Chondrocyte (in vitro differentiated cells): ENCODE measurements at places on chromosomes 13 and 19. TPM values are rescaled to one million over a fixed set of nuclear protein-coding genes. Genes with fewer than 3 reads are reported as not detected.

The TNFRSF19 gene
- 1.2 to 1.7 TPM (median 1.3 TPM) in 3 replicates for total RNA-seq

DNA sequence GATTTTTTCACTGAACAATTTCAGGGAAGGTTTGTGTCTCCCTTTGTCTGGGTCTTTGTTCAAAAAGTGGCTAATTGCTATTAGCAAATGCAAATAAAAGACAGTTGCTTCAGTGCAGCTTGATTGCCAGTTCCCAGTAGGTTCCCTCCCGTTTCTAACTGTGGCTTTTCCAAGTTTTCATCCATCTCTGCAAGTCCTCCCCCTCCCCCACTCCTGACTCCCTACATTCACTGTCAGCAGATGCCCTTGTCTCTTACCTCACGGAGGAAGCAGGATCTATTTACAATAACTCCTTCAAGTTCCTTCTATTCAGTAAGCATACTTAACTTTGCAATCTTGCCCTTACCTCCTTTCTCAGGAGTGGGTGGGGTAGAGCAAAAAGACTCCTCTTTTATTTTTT, 55.4 kb upstream of the SCEL start:
- no peak overlapping the region for H3K4me3 ChIP-seq
- no peak for DNase-seq
- no peak overlapping the region for H3K27ac ChIP-seq
- H3K27me3 ChIP-seq, result peaks cover 11% of the 10 kb centered on the region

The TMEM272 gene
- 0.10 to 0.12 TPM in 2 of 3 replicates, not detected in the other for total RNA-seq

- H3K4me3 ChIP-seq, result peak within 1 kb of the TSS; percentile 81
- H3K36me3 ChIP-seq, result no peaks in the 10 kb centered on the region
- H3K27ac ChIP-seq, result peak within 1 kb of the TSS; percentile 90
- peaks cover 45% of the 10 kb centered on the region for H3K4me1 ChIP-seq
These were observed at the start of gene SBNO2 for GRCh38 chr19:1173845-1174809. SBNO2 (minus strand) TSS chr19:1174268; CDS start chr19:1154276, 19,992 bp downstream.

DNA sequence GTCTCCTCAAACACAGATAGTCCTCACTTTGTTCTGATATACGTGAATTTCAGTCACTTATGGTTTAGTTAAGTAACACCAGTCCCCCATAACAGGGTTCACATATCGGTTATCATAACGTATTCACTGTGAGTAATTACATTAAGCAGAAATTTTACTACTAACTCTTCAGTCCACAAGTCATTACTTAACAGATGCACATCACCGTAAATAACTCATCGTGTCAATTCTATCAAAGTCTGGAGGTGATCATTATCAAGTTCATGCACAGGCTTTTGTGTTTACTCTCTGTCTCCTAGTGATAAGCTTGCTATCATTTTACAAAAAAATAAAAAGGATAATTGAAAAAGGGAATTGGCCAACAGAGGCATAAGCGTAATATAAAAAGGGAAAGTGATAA, 287.4 kb upstream of the ATXN8OS start:
- DNase-seq, result no peak
- no peaks in the 10 kb centered on the region for H3K4me1 ChIP-seq
- H3K27me3 ChIP-seq, result no peaks in the 10 kb centered on the region
- no peak overlapping the region for H3K27ac ChIP-seq
- no peaks in the 10 kb centered on the region for H3K36me3 ChIP-seq

The PROZ gene
- not detected in 3 replicates for total RNA-seq

DNA sequence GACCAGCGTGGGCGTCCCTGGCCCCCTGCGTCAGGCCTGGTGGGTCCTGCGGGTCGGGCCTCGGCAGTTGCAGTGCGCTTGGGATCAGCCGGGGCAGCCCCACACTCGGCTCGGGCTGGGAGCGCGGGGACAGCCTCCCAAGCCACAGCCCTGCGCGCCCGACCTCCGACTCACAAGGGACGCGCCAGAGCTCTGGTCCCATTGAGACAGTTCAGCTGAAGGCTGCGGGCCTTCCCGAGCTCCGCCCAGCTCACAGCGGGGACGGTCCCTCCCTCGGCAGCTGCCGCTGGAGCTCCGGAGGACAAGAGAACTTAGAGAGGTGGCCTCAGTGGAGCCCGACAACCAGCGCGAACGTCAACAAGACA, 45.7 kb upstream of the ZNF730 start:
- no peak overlapping the region for H3K27ac ChIP-seq
- no peak for DNase-seq
- H3K36me3 ChIP-seq, result no peaks in the 10 kb centered on the region
- peaks cover 3% of the 10 kb centered on the region for H3K4me1 ChIP-seq

DNA sequence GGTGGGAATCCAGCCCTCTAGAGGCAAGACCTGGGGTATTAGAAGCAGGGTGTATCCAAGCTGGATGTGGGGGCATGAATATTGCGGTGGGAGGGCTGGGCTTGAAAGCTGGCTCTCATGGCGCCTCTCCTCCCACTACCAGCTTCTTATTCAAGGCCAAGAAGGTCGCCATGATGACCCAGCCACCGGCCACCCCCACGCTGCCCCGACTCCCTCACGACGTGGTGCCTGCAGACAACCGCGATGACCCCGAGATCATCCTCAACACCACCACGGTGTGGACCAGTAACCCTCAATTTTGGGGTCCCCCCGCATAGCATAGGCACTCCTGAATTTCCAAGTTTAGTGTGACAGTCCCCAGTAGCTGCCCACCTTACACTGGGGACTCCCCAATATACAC, 41.7 kb downstream of the RYR1 start:
- H3K4me3 ChIP-seq, result no peak overlapping the region
- peaks cover 28% of the 10 kb centered on the region for H3K27me3 ChIP-seq
- H3K36me3 ChIP-seq, result no peaks in the 10 kb centered on the region

- no peaks in the 10 kb centered on the region for H3K36me3 ChIP-seq
- DNase-seq, result no peak
- H3K27ac ChIP-seq, result no peak overlapping the region
- H3K27me3 ChIP-seq, result no peaks in the 10 kb centered on the region
- H3K4me1 ChIP-seq, result peaks cover 12% of the 10 kb centered on the region
These were observed 97.1 kb upstream of the SPATA13 start for GRCh38 chr13:24063281-24063877.

The UGGT2 gene
- total RNA-seq, result 35.7 to 48.1 TPM (median 40.3 TPM) in 3 replicates

- no peaks in the 10 kb centered on the region for H3K27me3 ChIP-seq
- H3K4me1 ChIP-seq, result no peaks in the 10 kb centered on the region
- no peak for DNase-seq
These were observed 44.0 kb downstream of the MIPEP start for GRCh38 chr13:23845105-23845725.

The TEX29 gene
- total RNA-seq, result 0.59 to 0.94 TPM (median 0.70 TPM) in 3 replicates

DNA sequence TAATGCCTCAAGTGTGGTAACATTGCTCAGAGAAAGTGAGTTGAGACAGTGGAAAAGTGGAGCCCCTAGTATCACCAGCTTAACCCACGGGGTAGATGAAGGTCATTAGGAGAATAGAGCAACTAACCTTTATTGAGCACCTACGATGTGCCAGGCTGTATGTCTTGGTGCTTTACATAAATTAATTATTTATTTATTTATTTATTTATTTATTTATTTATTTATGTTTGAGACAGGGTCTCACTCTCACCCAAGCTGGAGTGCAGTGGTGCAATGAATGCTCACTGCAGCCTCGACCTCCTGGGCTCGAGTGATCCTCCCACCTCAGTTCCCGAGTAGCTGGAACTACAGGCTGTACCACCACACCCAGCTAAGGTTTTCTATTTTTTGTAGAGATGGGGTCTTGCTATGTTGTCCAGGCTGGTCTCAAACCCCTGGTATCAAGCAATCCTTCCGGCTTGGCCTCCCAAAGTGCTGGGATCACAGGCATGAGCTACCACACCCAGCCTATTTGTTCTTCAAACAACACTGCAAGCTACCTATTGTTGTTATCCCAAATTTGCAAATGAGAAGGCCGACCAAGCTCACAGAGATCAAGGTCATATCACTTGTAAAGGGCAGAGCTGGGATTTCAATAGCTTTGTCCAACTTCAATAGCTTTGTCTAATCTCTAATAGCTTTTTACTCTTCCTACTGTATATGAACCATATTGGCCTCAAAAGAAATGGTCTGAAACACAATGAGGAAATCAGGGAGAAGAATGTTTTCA, 79.4 kb downstream of the TM9SF2 start:
- H3K4me3 ChIP-seq, result no peak overlapping the region
- H3K27me3 ChIP-seq, result no peaks in the 10 kb centered on the region
- DNase-seq, result no peak
- H3K4me1 ChIP-seq, result peaks cover 3% of the 10 kb centered on the region
- no peaks in the 10 kb centered on the region for H3K36me3 ChIP-seq

The SIGLECL1 gene
- not detected in 3 replicates for total RNA-seq

DNA sequence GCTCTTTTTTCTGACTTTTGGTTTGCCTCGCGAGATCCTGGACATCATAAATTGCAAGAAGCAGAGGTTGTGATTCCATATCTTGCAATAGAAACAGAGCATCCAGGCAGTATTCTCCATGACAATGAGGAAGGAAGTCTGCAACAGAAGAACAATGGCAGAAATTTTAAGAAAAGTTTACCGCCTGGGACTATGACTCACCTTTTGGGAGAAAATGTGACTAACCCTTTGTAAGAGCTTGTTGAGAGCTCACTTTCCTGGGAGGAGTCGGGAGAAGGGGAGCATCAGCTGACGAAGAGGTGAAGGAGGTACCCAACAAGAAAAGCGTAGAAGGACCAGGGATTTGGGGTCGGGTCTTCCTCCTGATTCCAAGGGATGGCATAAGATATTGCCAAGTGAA, 34.3 kb upstream of the TNFSF11 start:
- H3K27me3 ChIP-seq, result no peaks in the 10 kb centered on the region
- DNase-seq, result no peak
- H3K4me3 ChIP-seq, result no peak overlapping the region
- no peak overlapping the region for H3K27ac ChIP-seq
- H3K36me3 ChIP-seq, result peaks cover 1% of the 10 kb centered on the region

DNA sequence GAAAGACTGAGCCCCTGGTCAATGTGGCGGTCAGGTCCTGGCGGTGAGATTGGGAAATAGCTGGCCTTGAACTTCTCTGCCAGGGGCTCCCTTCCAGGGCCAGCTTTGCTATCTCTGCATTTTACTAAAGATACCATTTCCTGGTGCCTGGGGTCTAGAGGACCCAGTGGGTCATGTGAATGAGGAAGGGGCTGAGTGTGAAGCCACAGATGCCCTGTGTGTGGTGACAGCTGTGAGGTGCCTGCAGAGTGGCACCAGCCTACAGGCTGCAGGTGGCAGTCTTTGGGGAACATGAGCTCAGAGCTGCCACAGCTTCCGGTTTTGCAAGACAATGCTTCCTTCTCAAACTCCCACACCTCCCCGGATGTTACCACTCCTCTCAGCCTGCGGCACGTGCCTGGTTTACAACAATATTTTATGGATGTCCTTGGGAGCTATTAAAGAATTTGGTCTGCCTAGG, 5.2 kb upstream of the MLNR start:
- H3K36me3 ChIP-seq, result peaks cover 9% of the 10 kb centered on the region
- no peak overlapping the region for H3K27ac ChIP-seq
- peaks cover 23% of the 10 kb centered on the region for H3K27me3 ChIP-seq

GRCh38 chr19:8461891-8462290, 17.1 kb downstream of the HNRNPM start:
- no peak overlapping the region for H3K4me3 ChIP-seq
- H3K36me3 ChIP-seq, result peaks cover 20% of the 10 kb centered on the region
- H3K27ac ChIP-seq, result no peak overlapping the region
- H3K4me1 ChIP-seq, result peaks cover 72% of the 10 kb centered on the region

DNA sequence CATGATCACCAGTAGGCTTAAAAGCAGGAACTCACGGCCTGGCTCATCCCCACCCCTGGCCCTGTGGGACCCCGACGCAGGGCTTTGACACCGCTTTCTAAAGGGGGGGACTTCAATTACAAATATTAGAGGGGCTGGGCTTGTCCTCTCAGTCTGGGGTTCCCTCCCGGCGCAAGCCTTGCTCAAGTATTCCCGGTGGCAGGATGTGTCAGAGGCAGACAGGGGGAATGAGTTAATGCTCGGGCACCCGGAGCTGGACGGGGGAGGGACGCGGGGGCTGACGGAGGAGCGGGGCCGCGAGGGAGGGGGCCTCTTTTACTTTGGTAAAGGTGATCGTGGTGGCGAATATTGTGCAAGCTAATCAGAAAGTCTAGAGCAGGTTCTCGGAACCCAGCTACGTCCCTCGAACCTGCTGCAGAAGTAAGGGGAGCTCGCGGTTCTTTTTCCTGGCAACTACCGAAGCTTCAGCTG, 1.1 kb downstream of the FGF14 start:
- peak; percentile 72 for DNase-seq
- no peaks in the 10 kb centered on the region for H3K36me3 ChIP-seq
- H3K4me3 ChIP-seq, result peak overlapping the region; percentile 56
- no peak overlapping the region for H3K27ac ChIP-seq
- peaks cover 28% of the 10 kb centered on the region for H3K4me1 ChIP-seq

GRCh38 chr19:29021232-29021916, 191.6 kb downstream of the UQCRFS1 start:
- peaks cover 26% of the 10 kb centered on the region for H3K27me3 ChIP-seq
- no peak overlapping the region for H3K4me3 ChIP-seq
- no peak for DNase-seq
- no peaks in the 10 kb centered on the region for H3K36me3 ChIP-seq

GRCh38 chr19:53885036-53885435, 3.0 kb downstream of the PRKCG start:
- no peak overlapping the region for H3K27ac ChIP-seq
- H3K4me3 ChIP-seq, result no peak overlapping the region
- peaks cover 6% of the 10 kb centered on the region for H3K36me3 ChIP-seq

The ELANE gene
- total RNA-seq, result not detected in 3 replicates

- no peaks in the 10 kb centered on the region for H3K36me3 ChIP-seq
- H3K27ac ChIP-seq, result peak within 1 kb of the TSS; percentile 94
- H3K4me1 ChIP-seq, result peaks cover 50% of the 10 kb centered on the region
- DNase-seq, result peak; percentile 94
- H3K4me3 ChIP-seq, result peak within 1 kb of the TSS; percentile 77
- no peaks in the 10 kb centered on the region for H3K27me3 ChIP-seq
These were observed at the start of gene HIF3A for GRCh38 chr19:46296722-46297461. HIF3A (plus strand) TSS chr19:46297042; CDS start chr19:46297077, 35 bp downstream.

The S1PR4 gene
- total RNA-seq, result not detected in 3 replicates
